GM10248 (cell line): ENCODE measurements at places on chromosomes 11 and 22.

DNA sequence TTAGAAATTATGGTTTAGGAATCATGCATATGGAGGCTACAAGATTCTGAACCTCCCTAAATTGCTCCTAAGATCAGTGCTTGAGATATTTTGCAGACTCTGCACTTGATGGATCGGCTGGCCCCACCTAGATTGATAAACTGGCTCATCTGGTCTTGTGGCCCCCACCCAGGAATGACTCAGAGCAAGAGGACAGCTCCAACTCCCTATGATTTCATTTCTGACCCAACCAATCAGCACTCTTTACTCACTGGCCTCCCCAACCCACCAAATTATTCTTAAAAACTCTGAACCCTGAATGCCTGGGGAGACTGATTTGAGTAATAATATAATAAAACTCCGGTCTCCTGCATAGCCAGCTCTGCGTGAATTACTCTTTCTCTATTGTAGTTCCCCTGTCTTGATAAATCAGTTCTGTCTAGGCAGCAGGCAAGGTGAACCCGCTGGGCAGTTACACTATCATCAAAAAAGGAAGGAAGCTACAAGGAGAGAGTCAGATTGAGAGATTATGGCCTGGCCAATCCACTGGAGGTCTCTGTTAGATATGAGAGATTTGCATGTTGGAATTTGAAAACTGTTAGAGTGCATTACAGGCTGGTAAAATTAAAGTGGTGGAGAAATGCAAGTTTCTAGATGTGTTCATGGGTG lies 245.8 kb downstream of the CSNK2A3 start:
- DNase-seq: no peak

GRCh38 chr11:66581261-66581660 lies 11.6 kb downstream of the CCDC87 start:
- DNase-seq: no peak

DNA sequence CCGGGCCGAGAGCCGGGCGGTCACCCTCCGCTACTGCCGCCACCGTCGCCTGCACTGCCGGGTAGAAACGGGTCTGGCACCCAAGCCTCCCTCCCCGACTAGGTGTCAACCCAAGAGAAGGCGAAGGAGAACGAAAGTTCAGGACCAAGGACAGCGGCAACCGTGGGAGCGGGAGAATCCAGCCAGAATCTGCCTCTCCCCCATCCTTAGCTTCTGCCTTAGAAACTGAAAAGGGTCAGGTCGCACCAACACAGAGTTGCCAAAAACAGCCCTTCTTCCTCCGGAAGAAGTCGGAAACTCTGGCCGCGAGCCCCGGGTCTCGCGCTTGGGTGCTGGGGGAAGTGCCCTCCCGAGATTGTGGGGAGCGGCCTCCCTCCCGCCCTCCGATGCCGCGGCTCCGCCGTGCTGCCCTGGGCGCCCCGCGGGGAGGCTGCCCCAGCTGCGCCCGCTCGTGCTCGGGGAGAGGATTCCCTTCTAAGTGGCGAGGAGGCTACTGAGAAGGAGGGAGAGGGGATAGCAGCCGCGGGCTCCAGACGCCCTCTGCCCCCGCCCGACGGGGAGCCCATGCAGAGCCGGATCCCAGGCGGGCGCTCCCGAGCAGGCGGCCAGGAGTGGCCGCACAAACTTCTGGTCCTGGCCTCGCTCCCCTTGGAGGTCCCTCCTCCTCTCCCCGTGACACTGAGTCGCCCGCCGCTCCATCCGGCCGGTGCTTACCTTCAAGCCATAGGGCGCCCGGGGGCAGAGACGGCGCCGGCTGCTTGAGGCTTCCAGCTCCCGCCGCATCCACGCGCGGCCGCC lies 637 bp downstream of the DRD2 start:
- DNase-seq: peak; percentile 52

GRCh38 chr22:31148953-31149627 lies 8.8 kb upstream of the PLA2G3 start:
- DNase-seq: peak; percentile 71

DNA sequence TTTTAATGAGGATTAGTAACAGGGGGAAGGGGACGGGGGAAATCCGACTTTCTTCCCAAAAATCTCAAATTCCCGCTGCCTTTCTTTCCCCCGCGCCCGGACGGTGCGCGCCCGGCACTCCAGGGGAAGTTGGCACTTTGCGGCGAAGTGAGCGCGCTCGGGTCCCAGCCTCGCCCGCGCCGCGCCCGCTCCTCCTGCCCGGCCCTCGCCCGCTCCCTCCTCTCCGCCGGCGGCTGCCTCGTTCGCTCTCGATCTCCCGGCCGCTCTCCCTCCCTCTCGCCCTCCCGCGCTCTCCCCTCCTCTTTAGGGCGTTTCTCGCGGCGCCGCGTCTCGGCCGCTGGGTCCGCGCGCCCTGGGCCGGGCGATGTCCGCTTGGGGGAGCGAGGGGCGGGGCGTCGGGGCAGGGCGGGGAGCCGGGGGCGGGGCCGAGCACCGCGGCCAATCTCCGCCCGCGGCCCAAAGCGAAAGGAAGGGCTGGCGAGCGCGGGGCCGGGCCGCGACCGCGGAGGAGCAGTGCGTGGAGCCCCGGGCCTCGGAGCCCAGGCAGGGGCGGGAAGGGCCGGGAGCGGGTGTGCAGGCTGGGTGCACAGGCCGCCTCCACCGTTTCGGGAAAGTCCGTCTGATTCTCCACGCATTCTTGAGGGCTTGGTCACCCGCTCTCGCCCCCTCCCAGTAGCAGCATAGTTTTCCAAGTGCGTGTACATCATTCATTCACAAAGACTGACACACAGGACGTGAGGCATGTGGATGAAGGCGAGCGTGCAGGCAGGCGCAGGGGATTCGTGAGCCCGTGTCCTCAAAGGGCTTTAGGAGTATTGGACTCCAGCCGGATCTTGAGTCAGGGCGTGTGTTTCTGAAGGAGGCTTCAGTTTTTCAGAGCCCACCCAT lies 65.1 kb downstream of the ETS1 start:
- DNase-seq: peak; percentile 95
